Karpas-422 (cell line): ENCODE measurements at places on chromosomes 16 and 17. TPM values are rescaled to one million over a fixed set of nuclear protein-coding genes. Genes with fewer than 3 reads are reported as not detected.
A peak's percentile ranks its signal among the peaks of the same experiment; 100 is the strongest.

- DNase-seq, result no peak
- no peak overlapping the region for H3K4me3 ChIP-seq
Measured at GRCh38 chr17:42841975-42842685, 2.2 kb upstream of the AOC2 start.

- H3K4me3 ChIP-seq, result no peak overlapping the region
- H3K4me1 ChIP-seq, result peaks cover 69% of the 10 kb centered on the region
- peak overlapping the region; percentile 82 for H3K27ac ChIP-seq
- no peaks in the 10 kb centered on the region for H3K27me3 ChIP-seq
- H3K36me3 ChIP-seq, result peaks cover 65% of the 10 kb centered on the region
- peak; percentile 67 for DNase-seq
Measured at GRCh38 chr17:65029605-65030336, 26.8 kb downstream of the GNA13 start.

DNA sequence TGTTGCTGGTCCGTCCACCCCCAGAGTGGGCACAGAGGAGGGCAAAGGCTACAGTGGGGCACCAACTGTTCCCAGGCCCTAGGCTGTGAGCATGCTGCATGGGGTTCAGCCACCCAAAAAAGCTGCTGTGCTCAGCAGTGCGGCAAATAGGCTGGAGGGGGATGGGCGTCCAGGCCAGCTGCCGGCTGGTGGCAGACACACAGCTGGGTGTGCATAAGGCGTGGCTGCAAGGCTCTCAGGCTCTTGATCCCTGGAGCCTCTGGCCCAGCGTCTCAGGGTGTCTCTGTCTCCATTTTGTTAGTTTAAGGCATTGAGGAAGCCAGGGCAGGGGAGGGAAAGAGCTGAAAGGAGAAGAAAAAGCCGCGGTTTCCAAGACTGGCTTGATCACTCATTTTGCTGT lies 8.8 kb downstream of the RPL19 start:
- H3K27ac ChIP-seq, result peak overlapping the region; percentile 91
- peak; percentile 97 for DNase-seq
- peaks cover 38% of the 10 kb centered on the region for H3K4me1 ChIP-seq

GRCh38 chr17:67069603-67070136 lies 25.3 kb downstream of the CACNG1 start:
- no peak for DNase-seq
- no peaks in the 10 kb centered on the region for H3K27me3 ChIP-seq
- H3K4me1 ChIP-seq, result no peaks in the 10 kb centered on the region
- no peak overlapping the region for H3K4me3 ChIP-seq
- H3K36me3 ChIP-seq, result peaks cover 3% of the 10 kb centered on the region; the same call in 1 of the 2 replicates

- H3K27ac ChIP-seq, result no peak overlapping the region
- no peaks in the 10 kb centered on the region; the same call in 1 of the 2 replicates for H3K27me3 ChIP-seq
- DNase-seq, result peak; percentile 50
- H3K36me3 ChIP-seq, result no peaks in the 10 kb centered on the region
- H3K4me3 ChIP-seq, result no peak overlapping the region
Measured at GRCh38 chr17:45734598-45734997, 49.5 kb upstream of the CRHR1 start.

DNA sequence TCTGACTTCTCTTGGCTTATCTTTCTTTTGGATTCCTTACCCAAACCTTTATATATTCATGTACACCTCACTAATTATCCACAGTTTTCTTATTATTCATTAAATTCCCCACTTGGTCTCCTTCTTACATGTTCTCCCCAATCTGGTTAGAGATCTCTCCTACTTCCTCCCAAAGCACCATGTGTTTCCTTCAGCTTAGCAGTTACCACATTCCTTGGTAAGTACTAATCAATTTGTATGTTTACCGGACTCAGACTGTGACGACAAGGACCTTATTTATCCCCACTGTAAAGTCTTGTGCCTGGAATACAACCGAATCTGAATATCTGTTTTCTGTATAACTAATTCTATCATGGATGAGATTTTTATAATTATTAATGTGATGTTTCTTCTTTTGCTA lies 389.5 kb downstream of the KCNJ2 start:
- H3K4me3 ChIP-seq, result no peak overlapping the region
- H3K27ac ChIP-seq, result no peak overlapping the region
- H3K4me1 ChIP-seq, result no peaks in the 10 kb centered on the region
- H3K36me3 ChIP-seq, result no peaks in the 10 kb centered on the region

DNA sequence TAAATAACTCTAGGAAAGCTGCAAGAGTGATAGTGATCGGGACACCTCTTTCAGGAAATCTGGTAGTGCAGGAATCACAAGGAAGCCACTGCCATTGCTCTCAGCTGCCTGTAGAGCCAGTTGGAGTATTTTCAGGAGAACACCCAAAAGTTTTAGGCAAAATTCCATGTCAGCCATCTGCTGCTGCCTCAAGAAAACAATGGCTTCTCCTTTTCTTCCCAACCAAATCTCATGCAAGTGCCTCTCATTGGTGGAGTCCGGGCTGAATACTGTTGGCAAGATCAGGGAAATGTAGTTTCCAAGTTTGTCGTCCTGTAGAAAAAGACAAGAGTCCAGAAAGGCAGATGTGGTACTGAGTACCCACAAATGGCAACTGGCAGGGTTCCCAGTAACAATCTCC lies 54.9 kb upstream of the TANC2 start:
- DNase-seq, result no peak
- no peak overlapping the region for H3K4me3 ChIP-seq
- H3K27me3 ChIP-seq, result no peaks in the 10 kb centered on the region
- H3K4me1 ChIP-seq, result no peaks in the 10 kb centered on the region
- H3K27ac ChIP-seq, result no peak overlapping the region

DNA sequence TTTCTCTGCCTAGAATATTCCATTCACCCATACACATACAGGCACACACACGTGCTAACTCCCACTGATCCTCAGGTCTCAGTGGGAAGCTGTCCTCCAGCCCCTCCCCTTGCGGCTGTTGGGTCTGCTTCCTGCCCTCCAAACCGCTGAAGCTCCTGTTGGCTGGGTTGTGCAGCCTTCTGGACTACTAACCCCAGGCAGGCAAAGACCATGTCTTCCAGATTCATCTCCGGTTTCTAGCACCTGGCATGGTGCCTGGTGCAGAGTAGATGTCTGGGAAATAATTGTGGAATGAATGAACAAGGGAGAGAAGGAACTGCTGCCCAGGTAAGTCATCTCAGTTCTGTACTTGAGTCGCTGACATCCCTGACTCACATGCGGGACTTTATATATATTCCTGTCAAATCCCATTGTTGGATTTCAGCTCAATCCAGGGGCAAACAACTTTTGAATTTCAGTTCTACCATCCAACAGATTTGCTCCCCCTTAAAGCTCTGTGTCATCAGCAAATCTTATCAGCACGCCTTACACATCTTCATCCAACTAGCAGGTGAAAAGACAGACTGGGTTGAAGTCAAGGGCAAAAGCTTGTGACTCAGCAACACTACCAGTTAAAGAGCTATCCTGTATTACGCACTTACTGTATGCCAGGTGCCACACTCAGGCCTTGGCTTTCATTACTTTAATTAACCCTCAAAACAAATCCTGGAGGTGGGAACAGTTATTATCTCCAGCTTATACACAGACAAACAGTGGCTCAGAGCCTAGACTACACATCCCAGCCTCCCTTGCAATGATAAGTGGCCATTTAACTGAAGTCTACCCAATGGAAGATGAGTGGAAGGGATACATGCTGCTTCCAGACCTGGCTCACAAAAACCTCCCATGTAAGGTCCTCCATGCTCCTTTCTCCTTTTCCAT lies 51.1 kb downstream of the SRCIN1 start:
- no peaks in the 10 kb centered on the region for H3K27me3 ChIP-seq
- H3K27ac ChIP-seq, result no peak overlapping the region
- no peaks in the 10 kb centered on the region for H3K36me3 ChIP-seq
- no peak overlapping the region for H3K4me3 ChIP-seq
- DNase-seq, result no peak

GRCh38 chr16:55820615-55821014 lies 12.3 kb downstream of the CES1 start:
- H3K4me1 ChIP-seq, result no peaks in the 10 kb centered on the region
- H3K36me3 ChIP-seq, result no peaks in the 10 kb centered on the region
- H3K27me3 ChIP-seq, result no peaks in the 10 kb centered on the region
- H3K27ac ChIP-seq, result no peak overlapping the region
- DNase-seq, result no peak
- H3K4me3 ChIP-seq, result no peak overlapping the region

DNA sequence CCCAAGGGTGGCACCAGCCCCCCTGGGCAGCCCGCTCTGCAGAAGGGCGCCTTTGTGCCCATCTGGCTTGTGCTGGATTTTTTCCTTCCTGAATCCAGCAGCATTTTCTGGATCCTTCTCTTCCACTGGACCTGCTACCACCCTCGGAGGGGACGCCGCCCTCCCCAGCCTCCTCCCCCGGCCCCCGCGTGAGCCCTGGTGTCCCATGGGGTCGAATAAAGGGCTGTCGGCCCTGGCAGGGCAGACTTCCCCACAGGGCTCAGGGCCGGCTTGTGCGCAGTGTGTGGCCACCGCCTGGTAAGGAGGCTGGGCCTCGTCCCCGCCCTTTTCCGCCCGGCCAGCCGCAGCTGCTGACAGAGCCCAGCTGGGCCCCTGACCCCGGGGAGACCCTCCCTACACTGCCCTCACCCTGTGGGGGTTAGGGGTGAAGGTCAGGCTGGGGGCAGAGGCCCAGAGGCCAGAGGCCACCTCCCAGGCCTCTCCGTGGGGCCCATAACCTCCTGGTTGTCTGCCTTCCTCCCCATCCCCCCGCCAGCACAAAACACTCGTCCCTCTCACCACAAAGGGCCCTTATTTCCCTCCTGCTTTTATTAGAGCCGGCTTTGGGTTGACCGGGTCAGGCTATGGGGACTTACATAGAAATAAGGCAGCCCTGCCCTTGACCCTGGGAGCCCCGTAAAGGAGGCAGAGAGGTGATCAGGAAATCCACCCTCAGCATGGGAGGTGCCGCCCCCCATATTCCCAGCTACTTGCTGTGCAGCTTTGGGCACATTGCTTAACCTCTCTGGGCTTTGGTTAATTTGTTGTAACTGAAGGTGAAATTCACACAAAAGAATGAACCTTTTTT lies 179.3 kb upstream of the CIBAR2 start:
- no peaks in the 10 kb centered on the region for H3K27me3 ChIP-seq
- H3K36me3 ChIP-seq, result no peaks in the 10 kb centered on the region
- H3K4me1 ChIP-seq, result no peaks in the 10 kb centered on the region

DNA sequence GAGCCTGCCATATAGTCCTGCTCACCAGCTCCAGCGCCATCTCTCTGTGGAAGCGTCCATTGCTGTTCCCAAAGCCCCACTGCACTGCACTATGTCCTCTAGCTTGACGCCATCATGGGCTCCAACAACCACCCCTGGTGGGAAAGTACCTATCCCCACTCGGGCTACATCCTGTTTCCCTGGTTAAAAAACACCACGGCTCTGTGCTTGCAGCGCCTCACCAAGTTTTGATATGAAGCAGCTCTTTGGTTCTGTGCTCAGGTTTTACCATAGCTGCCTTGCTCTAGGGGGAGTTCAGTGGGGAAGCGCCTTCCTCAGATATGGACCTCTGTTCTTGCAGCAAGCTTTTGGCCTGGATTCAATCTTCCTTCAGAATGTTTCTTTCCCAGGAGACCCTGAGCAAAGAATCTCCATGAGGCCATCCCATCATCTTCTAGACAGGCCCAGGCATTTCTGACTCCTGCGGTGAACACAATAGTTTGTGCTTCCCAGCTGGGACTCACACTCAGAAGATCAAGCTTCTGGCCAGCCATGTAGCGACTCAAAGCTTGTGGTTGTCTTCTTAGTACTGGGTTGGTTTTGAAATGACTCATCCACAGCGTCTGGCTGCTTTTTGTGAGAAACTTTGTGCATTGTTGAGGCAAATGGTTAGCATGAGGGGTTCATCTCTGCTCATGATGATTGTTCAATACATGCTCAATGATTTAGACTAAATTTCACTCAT lies 39.5 kb downstream of the DYNLRB2 start:
- DNase-seq, result no peak
- no peak overlapping the region for H3K4me3 ChIP-seq
- H3K27me3 ChIP-seq, result no peaks in the 10 kb centered on the region
- H3K27ac ChIP-seq, result no peak overlapping the region
- no peaks in the 10 kb centered on the region for H3K36me3 ChIP-seq

DNA sequence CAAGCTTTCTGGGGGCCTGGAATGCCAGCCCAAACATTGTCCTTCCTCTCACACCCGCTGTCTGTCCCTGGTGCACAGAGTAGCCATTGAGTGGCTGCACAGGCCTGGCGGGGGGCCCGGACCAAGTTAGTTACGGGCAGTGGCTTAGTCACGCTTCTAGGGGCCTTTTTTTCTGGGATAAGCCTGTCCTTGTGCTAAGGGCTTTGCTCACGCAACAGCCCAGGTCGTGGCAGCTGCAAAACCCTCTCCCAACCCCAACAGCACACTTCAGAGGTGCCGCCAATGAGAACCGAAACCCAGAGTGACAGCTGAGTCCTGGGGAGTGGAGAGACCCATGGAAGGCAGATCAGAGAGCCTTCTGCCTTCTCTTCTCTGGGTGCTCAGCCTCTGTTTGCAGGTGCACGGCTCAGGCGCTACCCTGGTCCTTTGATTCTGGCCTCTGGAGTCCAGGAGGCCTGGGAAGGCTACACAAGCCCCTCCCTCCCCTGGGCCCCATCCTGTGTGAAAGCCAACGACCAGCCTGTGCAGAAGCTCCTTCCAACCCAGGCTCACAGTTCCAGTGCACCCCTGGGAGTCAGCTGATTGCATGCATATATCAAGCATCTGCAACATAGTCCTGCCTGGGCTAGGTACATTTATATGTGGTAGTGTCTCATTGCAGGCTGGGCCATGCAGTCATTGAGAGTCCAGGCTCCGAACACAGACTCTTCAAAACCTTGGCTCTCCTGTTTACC lies 9.1 kb downstream of the WSCD1 start:
- DNase-seq, result no peak
- H3K27ac ChIP-seq, result no peak overlapping the region
- H3K36me3 ChIP-seq, result no peaks in the 10 kb centered on the region
- peaks cover 7% of the 10 kb centered on the region for H3K4me1 ChIP-seq

RNF112 gene
- total RNA-seq, result 0.07 TPM in 1 of 2 replicates, not detected in the other

SEZ6 gene
- not detected in 2 replicates for total RNA-seq

PRAC1 gene
- total RNA-seq, result not detected in 2 replicates

HSD17B2 gene
- not detected in 2 replicates for total RNA-seq

GRAP gene
- 17.6 and 29.9 TPM in 2 replicates for total RNA-seq

TMEM204 gene
- not detected in 2 replicates for total RNA-seq

ITGAL gene
- total RNA-seq, result 0.07 and 0.51 TPM in 2 replicates

NEK8 gene
- total RNA-seq, result 9.4 and 13.8 TPM in 2 replicates
